ENCODE measurements at places on chromosomes 2 and 18.

GRCh38 chr18:41647914-41648313 is 307.1 kb upstream of the PIK3C3 start:
- no peak for DNase-seq

GRCh38 chr2:157825885-157826284 is 50.2 kb downstream of the ACVR1 start:
- DNase-seq: peak; percentile 24

DNA sequence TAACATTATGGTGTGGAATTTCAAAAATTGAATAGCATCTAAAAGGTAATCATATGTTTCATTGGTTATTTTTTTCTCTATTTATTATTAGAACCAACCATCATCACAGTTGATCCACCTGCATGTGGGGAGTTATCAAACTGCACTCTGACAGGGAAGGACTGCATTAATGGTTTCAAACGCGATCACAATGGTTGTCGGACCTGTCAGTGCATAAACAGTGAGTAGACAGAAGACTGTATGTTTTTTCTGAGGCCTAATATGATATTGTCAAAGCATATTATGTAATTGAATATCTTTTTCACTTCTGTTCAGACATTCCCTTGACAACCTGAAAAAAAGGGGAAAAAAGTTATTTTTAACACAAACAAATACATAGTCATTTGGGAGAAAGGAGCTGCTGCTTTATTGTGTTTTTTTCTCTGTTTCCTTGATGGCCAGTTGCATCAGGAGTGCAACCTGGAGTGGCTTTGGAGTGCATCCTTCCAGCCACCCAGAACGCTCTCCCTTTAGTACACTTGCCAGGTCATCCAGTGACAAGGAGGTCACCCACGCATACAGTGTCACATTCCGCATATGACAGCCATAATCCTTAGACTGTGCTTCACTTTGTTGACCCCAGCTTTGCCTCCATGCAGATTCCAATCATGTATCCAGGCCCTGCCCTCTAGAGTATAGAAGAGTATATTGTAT is 98.7 kb downstream of the FEZ2 start:
- no peak for DNase-seq

- no peak for DNase-seq
These were observed 333.4 kb downstream of the INSIG2 start for GRCh38 chr2:118421648-118422047.
